H9 (cell line): ENCODE measurements at places on chromosomes 5 and 9.

- no peaks in the 10 kb centered on the region for H3K36me3 ChIP-seq
- no peak overlapping the region for H3K27ac ChIP-seq
- no peak for DNase-seq
- no peaks in the 10 kb centered on the region for H3K27me3 ChIP-seq
- H3K4me1 ChIP-seq = no peaks in the 10 kb centered on the region
- no peak overlapping the region for H3K4me3 ChIP-seq
Measured at GRCh38 chr5:167716126-167716775, 575.2 kb upstream of the WWC1 start.

GRCh38 chr9:122946461-122947005 is 5.7 kb downstream of the RABGAP1 start:
- no peak overlapping the region for H3K4me3 ChIP-seq
- no peak for DNase-seq
- no peaks in the 10 kb centered on the region for H3K36me3 ChIP-seq
- H3K27me3 ChIP-seq = no peaks in the 10 kb centered on the region
- no peak overlapping the region for H3K27ac ChIP-seq

- no peak for DNase-seq
Measured at GRCh38 chr5:156556666-156557406, 229.9 kb downstream of the SGCD start.

GRCh38 chr9:7656636-7657035 is 142.9 kb downstream of the DMAC1 start:
- H3K36me3 ChIP-seq = no peaks in the 10 kb centered on the region
- no peaks in the 10 kb centered on the region for H3K4me1 ChIP-seq
- no peak overlapping the region for H3K27ac ChIP-seq
- no peak overlapping the region for H3K4me3 ChIP-seq

- no peaks in the 10 kb centered on the region; the same call in 1 of the 2 replicates for H3K4me1 ChIP-seq
- no peak overlapping the region for H3K27ac ChIP-seq
- H3K4me3 ChIP-seq = no peak overlapping the region
- H3K36me3 ChIP-seq = no peaks in the 10 kb centered on the region
- DNase-seq = no peak
- H3K27me3 ChIP-seq = no peaks in the 10 kb centered on the region
Measured at GRCh38 chr5:65077653-65078052, 308.9 kb downstream of the CWC27 start.

DNA sequence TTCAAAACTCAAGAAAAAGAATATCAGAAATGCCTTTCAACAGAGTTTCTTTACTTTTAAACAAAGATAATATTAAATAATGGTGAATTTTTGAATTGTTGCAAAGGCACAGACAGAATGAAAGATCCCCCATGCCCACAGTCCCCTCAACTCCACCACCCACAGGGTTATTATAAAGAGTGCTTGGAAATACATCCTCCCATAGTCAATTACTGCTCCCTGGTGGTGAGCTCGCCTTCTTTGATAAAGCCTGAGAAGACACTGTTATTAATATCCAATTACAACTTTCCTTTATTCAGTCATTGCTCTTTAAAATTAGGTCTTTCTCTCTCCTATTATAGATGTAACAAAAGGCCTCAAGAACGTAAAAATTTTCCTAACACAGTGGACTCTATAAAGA is 490.2 kb upstream of the RORB start:
- no peak overlapping the region for H3K27ac ChIP-seq
- no peak overlapping the region for H3K4me3 ChIP-seq
- no peaks in the 10 kb centered on the region for H3K27me3 ChIP-seq
- H3K36me3 ChIP-seq = no peaks in the 10 kb centered on the region; the same call in 1 of the 2 replicates
- DNase-seq = peak; percentile 27

DNA sequence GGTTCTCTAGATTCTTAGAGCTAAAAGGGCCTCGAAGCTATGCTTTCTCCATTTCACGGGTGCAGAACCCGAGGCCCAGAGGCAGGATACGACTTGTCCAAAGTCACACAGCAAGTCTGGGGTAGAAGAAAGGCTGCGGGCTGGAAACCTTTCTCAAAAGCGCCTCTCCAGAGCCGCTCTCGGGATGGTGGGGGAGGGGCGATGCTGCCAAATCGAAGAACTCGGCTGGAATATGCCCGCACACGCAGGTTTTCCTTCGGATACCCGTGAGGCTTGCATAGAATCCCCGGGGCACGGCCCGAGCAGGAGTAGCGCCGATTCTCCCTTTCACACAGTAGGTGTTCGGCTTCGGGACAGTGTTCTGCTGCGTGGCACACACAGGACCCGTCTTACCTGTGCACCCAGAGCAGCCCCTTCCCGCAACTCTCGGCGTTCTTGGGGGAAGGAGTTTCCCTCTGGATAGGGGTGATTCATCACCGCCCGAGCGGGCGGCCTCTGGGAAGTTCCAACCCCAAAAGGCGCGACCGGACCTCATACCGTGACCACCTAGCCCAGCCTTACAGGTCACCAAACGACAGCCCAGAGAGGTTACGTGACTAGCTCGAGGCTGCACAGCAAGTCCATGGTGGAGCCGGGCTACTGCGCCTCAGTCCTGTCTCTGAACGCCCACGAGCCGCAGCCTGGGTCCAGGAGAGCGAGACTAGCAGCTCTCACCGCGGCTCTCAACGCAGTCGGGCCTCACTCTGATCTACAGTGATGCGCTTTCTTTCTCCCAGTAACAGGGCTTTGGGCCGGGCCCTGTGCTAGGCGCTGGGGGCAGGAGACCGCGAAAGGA is 4.1 kb downstream of the PAX5 start:
- H3K36me3 ChIP-seq = no peaks in the 10 kb centered on the region
- peaks cover 87% of the 10 kb centered on the region for H3K27me3 ChIP-seq
- H3K4me3 ChIP-seq = peak overlapping the region; percentile 68
- H3K4me1 ChIP-seq = no peaks in the 10 kb centered on the region

GRCh38 chr9:94894094-94894699 is 167.7 kb downstream of the AOPEP start:
- H3K4me1 ChIP-seq = no peaks in the 10 kb centered on the region
- no peak overlapping the region for H3K27ac ChIP-seq
- DNase-seq = no peak
- H3K36me3 ChIP-seq = peaks cover 9% of the 10 kb centered on the region

DNA sequence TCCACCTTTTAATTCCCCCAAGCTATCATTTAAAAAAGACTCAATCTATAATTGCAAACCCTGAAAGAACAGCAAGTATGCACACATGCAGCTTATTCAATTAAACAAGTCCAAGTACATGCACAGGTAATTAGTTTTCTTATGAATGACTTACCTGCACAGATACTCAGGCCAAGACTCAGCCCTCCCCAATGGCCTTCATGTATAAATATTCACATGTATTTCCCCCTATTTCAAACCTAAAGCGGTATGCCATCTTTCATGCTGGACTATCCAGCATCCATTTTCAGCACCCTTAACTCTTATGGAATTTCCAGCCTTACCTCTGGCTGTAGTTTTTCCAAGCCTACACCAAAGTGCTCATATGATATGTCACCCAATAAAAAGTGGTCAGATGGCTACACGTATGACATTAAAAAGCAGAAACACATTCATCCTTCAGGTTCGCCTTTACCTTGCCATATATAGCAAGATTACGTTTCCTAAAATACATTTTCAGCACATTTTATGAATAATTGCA is 205.5 kb downstream of the MEF2C start:
- no peak overlapping the region for H3K4me3 ChIP-seq
- no peaks in the 10 kb centered on the region for H3K36me3 ChIP-seq
- DNase-seq = no peak
- H3K4me1 ChIP-seq = peaks cover 2% of the 10 kb centered on the region; the same call in 1 of the 2 replicates
- H3K27me3 ChIP-seq = peaks cover 72% of the 10 kb centered on the region
